ENCODE measurements at places on chromosomes 4 and X.

DNA sequence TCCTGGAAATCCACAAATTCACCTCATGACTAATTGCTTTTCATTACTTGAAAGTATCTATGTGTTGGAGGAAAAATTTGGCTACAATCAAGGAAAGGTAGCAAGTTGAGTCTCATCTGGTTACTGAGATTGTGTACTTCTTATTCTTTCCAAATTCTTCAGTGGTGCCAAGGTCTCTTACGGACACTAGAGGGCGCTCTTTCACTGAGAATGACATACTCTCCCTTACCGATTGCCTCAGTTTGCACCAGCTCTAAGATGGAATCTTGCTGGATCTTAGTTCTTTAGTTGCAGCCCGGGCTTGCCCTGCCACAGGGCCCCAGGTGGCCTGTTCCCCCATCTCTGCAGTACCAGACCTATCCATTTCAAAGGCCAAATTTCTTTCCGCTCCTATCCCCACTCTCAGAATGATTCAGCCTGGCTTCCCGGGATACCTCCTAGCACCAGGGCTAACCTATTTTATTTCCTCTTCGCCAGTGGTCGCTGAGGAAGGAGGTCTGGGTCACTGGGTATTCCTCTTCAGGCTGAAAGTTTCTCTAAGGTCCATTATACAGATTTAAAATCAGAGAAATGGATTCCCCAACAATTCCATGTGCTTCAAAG, 24.6 kb upstream of the GPR50 start:
- DNase-seq: peak; percentile 10

DNA sequence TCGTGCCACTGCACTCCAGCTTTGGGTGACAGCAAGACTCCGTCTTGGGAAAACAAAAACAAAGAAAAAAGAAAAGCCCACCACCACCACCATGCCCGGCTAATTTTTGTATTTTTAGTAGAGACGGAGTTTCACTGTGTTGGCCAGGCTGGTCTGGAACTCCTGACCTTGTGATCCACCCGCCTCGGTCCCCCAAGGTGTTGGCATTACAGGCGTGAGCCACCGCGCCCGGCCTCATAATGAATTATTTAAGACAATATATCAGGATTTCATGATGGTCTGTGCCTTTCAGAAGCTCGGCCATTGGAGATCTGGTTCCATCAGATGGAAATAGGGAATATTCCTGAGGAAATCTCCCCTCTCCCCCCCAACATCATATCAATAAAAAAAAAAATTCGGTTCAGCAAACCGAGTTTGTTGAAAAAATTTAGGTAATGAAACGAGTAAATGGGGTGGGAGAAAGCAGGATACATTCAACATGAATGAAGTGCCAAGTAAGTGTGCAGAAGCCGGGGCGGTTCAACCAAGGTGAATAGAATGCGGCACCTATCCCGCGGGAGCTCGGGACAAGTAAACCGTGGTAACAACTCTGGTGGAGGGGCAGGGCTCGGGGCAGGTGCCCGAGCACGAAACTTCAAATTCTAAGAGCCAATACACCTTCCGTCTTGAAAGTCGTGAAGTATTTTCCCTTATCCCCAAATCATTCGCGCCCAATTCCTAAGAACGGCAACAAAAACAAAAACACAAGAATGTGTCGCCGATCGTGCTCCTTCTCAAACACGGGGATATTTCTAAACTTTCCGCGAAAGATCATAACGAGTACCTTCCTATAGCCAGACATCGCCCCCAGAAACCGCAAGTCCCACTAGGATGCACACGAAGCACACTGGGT, 773 bp upstream of the TXLNG start:
- DNase-seq: no peak

GRCh38 chr4:185879666-185880312, 67.8 kb upstream of the SORBS2 start:
- DNase-seq: no peak

DNA sequence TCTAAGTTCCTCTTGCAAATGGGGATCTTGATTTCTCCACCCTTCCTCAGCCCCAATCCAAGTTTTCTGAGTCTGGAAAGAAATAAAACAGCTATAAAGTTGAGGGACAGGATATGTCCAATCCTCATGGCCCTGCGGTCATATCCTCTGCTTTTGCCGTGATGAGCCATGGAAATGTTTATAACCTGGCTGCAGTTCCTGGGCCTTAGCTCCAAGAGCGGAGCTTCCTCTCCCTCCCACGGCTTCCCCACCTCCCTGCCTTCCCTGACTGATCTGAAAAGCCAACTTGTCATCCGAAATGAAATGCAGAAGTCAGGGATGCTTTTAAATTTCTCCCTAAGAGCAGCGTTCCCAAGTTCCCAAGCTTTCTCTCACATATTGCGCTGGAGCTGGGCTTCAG, 221.5 kb upstream of the SFRP2 start:
- no peak for DNase-seq

DNA sequence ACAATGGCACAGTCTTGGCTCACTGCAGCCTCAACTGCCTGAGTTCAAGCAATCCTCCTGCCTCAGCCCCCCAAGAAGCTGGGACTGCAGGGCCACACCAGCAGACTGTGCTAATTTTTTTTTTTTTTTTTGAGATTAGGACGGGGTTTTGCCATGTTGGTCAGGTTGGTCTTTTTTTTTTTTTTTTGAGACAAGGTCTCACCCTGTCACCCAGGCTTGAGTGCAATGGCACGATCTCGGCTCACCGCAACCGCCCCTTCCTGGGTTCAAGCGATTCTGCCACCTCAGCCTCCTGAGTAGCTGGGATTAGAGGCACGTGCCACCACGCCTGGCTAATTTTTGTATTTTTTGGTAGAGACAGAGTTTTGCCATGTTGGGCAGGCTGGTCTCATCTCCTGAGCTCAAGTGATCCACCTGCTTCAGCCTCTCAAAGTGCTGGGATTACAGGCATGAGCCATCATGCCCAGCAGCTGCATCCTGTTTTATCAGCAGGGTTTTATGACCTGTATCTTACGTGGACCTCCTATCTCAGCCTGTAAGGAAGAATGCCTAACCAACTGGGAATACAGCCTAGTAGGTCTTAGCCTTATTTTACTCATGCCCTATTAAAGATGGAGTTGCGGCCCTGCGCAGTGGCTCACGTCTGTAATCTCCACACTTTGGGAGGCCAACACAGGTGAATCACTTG, 13.2 kb upstream of the MRPL1 start:
- DNase-seq: no peak

DNA sequence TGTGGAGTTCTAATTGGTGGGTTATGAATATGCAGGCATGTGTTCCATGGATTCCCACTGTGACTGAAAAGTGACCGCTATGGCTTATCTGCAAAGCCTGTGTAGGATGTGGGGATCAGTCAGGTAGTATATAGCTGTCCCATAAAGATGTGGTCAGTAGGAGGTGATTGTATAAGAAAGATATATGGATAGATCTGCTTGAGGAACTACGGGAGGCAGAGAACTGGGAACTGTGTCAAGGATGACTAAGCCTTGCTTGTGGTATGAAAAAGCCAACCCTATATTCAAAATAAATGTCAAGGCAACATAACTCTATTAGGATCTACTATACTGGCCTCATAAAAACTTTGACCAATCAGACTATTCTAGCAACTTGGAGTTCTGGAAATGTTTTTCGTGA, 185.2 kb downstream of the KLHL4 start:
- DNase-seq: no peak

DNA sequence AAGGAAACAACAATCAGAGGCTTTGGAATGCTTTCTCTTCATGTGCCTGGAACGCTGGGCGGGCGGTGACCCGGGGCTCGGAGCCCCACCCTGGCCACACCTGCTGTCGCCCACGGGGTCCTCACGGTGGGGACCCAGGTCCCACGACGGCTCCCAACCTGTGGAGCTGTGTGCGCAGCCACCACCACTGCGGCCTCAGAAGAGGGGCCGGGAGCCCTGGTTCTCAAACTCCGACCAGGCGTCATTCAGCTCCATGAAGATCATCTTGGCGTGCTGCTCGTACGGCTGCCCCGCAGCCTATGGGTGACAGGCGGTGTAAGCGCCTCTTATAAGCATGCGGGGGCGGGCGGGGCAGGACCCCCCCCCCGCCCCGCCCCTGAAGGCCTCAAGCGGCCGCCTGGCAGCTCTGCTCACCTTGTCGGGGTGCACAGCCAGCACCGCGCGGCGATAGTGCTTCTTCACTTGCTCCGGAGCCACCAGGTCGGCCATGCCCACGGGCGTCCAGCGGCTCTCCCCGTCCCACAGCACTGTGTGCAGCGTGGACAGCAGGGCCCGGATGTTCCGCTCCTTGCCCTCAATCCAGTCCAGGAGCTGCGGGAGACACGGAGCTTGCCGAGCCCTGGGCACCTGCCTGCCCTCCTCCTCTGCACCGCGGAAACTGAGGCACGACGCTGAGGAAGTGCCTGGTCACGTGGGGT, 23.7 kb upstream of the CPLX1 start:
- no peak for DNase-seq

GRCh38 chr4:5619913-5620625, 88.3 kb downstream of the EVC2 start:
- DNase-seq: no peak

DNA sequence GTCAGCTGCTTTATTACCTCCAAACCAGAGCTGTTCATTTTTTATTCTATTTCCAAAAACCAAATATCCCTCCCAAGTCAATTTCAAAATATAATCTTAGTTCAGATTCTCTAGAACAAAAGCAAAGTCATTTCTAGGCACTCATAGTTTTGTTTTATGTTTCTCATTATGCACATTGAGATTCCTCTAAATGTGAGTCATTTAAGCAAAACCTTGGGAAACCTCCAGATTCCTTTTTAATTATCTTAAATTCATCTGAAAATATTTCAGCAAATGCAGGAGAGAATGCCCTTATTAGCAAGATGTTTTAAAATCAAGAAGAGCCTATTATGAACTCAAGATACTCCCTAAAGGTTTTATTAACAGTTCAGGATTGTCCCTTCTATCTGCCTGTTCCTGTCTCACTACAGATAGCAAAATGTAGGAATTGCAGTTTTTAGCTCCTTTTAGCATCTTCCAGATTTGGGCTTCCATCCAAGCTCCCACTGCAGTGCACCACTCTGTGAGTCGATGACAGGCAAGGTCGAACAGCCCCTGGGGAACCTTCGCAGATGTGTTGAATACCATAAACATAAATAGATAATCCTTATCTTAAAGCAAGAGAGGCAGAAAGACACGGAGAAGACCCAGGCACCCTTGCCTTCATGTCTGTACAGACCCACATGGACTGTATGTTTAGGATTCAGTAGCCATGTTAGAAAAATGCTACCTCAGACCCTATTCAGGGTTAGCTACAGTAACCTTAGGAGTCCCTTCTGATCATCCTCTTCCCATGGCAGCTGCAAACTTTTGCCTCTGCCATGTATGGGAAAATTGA, 11.3 kb upstream of the SLC9A7 start:
- DNase-seq: no peak

DNA sequence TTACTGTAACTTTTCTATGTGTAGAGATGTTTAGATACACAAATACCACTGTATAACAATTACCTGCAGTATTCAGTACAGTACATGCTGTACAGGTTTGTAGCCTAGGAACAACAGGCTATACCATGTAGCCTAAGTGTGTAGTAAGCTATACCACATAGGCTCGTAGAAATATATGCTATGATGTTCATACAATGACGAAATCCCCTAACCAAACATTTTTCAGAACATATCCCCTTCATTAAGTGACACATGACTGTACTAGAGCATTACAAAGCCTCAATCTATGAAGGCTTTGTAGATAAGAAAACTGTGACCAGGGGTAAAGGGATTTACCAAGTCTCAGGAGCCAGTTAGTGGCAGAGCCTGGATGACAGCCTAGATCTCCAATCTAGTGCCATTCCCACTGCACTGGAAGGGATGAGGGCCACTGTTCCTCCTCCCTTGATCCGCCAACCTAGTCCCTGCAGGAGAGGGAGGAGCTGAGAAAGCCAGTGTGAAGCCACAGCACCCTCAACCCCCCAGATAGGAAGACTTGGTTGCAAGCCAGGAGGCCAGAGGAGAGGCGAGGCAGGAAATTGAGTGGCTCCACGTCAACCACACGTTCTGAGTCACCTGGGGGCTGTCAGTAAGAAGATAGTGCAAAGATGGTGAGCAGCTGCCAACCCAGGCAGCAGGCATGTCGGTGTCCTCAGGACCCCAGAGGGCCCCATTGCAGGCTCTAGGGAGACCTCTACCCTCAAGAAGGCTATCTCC, 227.7 kb downstream of the BCOR start:
- peak; percentile 54 for DNase-seq

GRCh38 chr4:88439161-88439760, 17.7 kb upstream of the HERC5 start:
- no peak for DNase-seq

- DNase-seq: no peak
Observed at GRCh38 chrX:154373340-154374306, 811 bp downstream of the FLNA start.

GRCh38 chr4:101232074-101232776, 115.1 kb downstream of the PPP3CA start:
- DNase-seq: no peak

DNA sequence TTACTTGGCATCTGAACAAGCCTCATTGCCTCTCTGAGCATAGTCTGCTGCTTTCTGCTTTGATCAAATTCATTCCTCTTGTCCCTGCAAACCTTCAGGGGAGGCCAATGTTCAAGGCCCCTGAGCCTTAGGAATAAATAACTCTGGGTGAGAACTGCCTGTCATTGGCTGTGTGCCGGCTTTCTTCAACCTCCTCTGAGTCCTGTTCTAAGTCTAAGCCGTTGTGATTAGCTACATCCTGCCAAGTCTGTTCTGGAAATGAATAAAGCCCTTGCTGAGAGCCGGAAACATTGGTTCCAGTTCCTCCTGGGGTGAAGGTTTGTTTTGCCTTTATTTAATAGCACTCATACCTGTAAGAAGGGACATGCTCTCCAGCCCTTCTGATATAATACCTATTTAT, 13.8 kb downstream of the RNF4 start:
- DNase-seq: no peak

DNA sequence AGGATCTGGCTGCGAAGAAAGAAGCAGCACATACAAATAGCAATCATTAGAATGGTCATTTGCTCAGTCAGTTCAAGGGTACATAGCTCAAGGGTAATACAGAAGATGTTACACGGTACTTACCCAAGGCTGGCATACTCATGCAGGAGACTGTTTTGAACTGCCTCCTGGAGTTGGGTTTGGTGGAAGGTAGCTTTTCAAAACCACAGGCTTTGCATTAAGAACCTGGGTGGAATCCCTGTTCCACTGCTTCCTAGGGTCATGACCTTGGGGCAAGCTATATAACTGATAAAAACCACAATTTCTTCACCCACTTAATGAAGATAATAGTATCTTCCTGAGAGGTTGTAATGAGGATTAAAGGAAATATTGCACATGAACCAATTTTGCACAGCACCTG, 36.5 kb downstream of the TBC1D9 start:
- DNase-seq: no peak

GRCh38 chrX:9790866-9791265, 4.6 kb downstream of the SHROOM2 start:
- DNase-seq: no peak

Measured in activated naive CD4-positive, alpha-beta T cell treated with anti-CD3 and anti-CD28 coated beads, Interleukin-2, amount 50 U/mL, for 72 hours (primary cell).